Nephron progenitor cell (in vitro differentiated cells): ENCODE measurements at places on chromosomes 16 and 17.

GRCh38 chr16:85505794-85506634 is 107.1 kb upstream of the GSE1 start:
- no peak overlapping the region for H3K27ac ChIP-seq
- H3K4me3 ChIP-seq, result no peak overlapping the region
- peaks cover 67% of the 10 kb centered on the region for H3K27me3 ChIP-seq
- DNase-seq, result no peak

DNA sequence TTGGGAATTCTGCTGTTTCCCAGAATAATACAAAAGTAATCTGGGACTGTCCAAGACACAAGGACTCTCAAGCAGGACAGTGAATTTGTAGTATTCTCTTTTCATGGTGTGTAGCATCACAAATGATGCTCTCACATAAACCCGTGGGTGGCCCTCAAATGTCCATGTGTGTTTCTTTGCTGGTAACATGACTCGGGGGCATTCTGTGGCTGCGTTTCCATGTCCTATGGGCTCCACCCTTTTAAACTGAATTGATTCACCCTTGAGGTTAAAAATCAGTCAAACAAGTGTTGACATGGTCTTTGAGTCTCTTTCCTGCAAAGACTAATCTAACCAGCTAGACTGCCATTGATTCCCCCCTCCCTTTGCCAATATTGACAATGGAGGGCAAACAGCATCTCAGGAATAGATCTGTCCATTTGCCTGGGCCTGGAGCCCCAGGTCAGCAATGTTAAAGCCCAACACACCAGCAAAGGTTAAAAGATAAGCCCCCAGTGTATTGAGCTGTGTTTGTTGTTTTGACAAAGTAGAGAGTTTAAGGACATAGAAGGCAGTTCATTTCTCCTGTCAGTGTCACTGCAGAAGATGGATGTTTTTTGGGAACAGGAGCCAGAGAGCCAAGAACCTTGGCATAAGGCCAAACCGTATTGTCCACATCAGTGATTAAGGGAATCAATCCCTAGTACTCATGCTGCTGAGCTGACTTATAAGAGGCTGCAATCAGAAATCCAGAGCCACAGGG is 117.1 kb upstream of the COX10 start:
- peaks cover 18% of the 10 kb centered on the region for H3K27me3 ChIP-seq
- no peak overlapping the region for H3K27ac ChIP-seq
- H3K4me1 ChIP-seq, result peaks cover 8% of the 10 kb centered on the region

DNA sequence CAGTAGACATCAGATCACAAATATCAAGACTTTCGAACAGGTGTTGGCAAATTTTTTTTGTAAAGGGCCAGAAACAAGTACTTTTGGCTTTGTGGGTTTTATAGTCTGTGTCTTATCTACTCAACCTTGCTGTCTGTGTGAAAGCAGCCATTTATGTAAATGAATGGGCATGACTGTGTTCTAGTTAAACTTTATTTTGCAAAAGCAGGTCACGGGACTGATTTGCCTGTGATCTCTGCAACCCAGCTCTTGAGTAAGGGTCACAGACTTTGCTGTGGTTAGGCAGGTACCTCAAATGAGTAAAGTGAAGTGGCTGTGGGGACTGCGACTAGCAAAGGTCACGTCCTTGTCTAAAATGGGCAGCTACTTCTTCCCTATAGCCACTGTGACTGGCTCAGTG is 136.5 kb downstream of the FTO start:
- peaks cover 23% of the 10 kb centered on the region for H3K36me3 ChIP-seq
- H3K4me3 ChIP-seq, result no peak overlapping the region
- H3K27me3 ChIP-seq, result peaks cover 6% of the 10 kb centered on the region

- no peaks in the 10 kb centered on the region for H3K4me1 ChIP-seq
- no peak overlapping the region for H3K27ac ChIP-seq
- H3K4me3 ChIP-seq, result no peak overlapping the region
These were observed 211.3 kb downstream of the PHKB start for GRCh38 chr16:47672475-47672874.

GRCh38 chr16:81040131-81040530 is 4.5 kb downstream of the ATMIN start:
- H3K36me3 ChIP-seq, result peaks cover 70% of the 10 kb centered on the region
- no peaks in the 10 kb centered on the region for H3K27me3 ChIP-seq
- H3K4me3 ChIP-seq, result no peak overlapping the region
- peak overlapping the region; percentile 9 for H3K27ac ChIP-seq
- peaks cover 24% of the 10 kb centered on the region for H3K4me1 ChIP-seq

DNA sequence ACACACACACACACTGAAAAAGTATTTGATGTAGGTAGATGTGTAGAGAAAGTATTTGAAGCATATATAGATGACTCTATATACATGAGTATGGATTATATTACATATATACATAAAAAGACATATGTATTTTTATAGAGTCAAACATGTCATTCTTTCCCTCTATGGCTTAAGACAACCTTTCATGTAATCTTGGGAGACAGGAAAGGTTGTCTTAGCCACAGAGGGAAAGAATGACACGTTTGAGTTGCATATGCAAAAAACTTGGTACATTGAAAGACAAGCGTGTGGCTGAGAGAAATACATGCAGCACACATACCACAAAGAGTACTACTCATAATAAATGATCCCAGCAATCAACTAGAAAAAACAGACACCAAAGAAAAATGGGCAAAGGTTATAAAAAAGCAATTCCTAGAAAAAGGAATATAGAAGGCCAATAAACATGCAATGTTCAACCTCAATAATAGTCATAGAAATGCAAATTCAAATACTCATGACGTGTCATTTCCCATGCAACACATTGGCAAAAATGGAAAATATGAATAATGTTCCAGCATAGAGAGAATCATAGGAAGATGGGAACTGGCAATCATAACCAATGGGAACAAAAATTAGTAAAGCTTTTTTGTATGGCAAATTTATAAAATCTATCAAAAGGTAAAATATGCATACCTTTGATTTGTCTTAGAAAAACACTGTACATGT is 69.0 kb downstream of the SPECC1 start:
- H3K4me3 ChIP-seq, result no peak overlapping the region
- no peak overlapping the region for H3K27ac ChIP-seq
- no peaks in the 10 kb centered on the region for H3K36me3 ChIP-seq
- no peak for DNase-seq
- H3K27me3 ChIP-seq, result peaks cover 9% of the 10 kb centered on the region

- peak overlapping the region; percentile 22 for H3K27ac ChIP-seq
- DNase-seq, result no peak
- peaks cover 2% of the 10 kb centered on the region for H3K27me3 ChIP-seq
- H3K36me3 ChIP-seq, result peaks cover 83% of the 10 kb centered on the region
- H3K4me1 ChIP-seq, result peaks cover 11% of the 10 kb centered on the region
- no peak overlapping the region for H3K4me3 ChIP-seq
These were observed 15.5 kb downstream of the DYNC1LI2 start for GRCh38 chr16:66735891-66736290.

DNA sequence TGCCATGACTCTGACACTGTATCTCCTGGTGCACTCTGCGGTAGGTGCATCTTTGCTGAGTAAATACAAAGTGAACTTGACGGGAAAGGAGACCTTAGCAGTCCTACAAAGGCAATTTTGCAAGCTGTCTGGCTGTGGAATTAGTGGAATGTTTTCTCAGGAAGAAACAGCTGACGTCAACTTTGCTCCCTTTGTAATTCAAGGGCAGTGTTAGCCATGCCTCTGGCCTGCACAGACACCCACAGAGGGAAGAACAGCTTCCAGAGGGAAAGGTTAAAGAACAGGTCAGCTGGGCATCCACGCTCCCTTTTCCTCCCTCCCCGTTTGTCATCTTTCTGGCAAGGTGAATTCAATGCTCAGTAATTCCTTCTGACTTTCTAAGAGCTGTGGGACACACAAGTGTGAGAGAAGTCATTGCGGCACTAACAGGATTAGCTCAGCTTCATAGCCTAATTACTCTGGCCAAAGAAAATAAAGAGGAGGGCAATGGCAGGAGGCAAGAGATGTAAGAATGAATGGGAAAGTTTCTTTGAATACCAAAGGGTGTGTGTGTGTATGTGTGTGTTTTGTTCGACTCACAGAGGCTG is 476.9 kb upstream of the GOT2 start:
- peak overlapping the region; percentile 50 for H3K27ac ChIP-seq
- peaks cover 3% of the 10 kb centered on the region for H3K27me3 ChIP-seq
- no peak overlapping the region for H3K4me3 ChIP-seq
- DNase-seq, result peak; percentile 20

GRCh38 chr17:50318501-50319285 is 27.2 kb upstream of the XYLT2 start:
- H3K27ac ChIP-seq, result no peak overlapping the region
- peak; percentile 69 for DNase-seq
- peaks cover 3% of the 10 kb centered on the region for H3K36me3 ChIP-seq

GRCh38 chr16:25219070-25219737 is 2.5 kb downstream of the AQP8 start:
- H3K4me1 ChIP-seq, result no peaks in the 10 kb centered on the region
- H3K27me3 ChIP-seq, result peaks cover 14% of the 10 kb centered on the region
- no peak overlapping the region for H3K27ac ChIP-seq
- H3K36me3 ChIP-seq, result no peaks in the 10 kb centered on the region
- DNase-seq, result no peak

- H3K27me3 ChIP-seq, result peaks cover 4% of the 10 kb centered on the region
- no peaks in the 10 kb centered on the region for H3K36me3 ChIP-seq
- no peak overlapping the region for H3K27ac ChIP-seq
- H3K4me1 ChIP-seq, result peaks cover 34% of the 10 kb centered on the region
- H3K4me3 ChIP-seq, result no peak overlapping the region
These were observed 116.7 kb downstream of the PITPNC1 start for GRCh38 chr17:67493812-67494211.

DNA sequence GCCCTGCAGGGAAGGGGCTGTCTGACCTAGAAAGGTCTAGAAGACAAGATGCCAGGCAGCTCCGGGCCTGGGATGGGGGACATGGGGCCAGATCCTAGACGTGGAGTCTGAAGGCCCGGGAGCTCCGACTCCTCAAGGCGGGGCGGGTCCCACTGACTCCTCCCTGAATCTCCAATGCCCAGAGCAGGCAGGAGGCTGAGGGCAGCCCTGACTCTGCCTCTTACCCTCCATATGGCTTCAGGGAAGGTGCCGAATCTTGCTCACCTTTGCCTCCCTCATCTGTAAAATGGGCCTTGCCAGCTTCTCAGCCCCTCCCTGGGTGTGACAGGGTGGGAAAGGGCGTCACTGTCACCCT is 14.8 kb downstream of the VASN start:
- no peak overlapping the region for H3K4me3 ChIP-seq
- H3K36me3 ChIP-seq, result no peaks in the 10 kb centered on the region
- peaks cover 4% of the 10 kb centered on the region for H3K27me3 ChIP-seq
- DNase-seq, result no peak
- peaks cover 53% of the 10 kb centered on the region for H3K4me1 ChIP-seq
- no peak overlapping the region for H3K27ac ChIP-seq

DNA sequence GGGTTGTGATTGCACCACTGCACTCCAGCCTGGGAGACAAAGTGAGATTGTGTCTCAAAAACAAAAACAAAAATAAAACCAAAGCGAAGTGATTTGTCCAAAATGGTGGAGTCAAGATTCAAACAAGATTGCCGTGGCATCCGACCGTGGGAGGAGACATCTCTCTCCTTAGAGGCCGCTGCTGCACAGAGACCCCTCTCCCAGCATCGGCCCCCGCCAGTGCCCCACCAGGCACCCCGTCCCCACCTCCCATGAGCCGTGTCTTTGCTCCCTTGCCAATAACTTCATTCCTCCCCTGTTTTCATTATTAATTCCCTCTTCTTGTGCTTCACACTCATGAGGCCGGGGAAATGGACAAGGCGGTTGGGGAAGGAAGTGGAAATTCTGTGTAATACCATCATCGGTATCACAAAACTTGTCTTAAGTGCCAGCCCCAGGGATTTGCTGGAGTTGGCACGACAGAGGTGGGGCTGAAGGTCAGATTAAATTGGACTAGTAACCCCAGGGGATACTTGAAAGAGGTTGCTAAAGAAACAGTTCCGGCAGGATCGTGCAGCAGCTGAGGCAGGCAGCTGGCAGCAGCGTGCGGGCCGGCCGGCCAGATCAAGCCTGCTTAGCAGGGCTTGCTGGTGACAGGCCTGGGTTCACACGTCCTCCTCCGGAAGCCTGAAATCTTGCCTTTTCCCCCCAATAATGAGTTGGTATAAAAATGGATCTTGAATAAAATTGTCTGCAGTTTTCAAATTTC is 66.8 kb downstream of the RTN4RL1 start:
- no peak overlapping the region for H3K27ac ChIP-seq
- no peaks in the 10 kb centered on the region for H3K36me3 ChIP-seq
- peaks cover 13% of the 10 kb centered on the region for H3K27me3 ChIP-seq
- peaks cover 57% of the 10 kb centered on the region for H3K4me1 ChIP-seq

GRCh38 chr17:8837563-8838075 is 29.9 kb downstream of the PIK3R6 start:
- H3K27ac ChIP-seq, result peak overlapping the region; percentile 84
- H3K4me1 ChIP-seq, result peaks cover 20% of the 10 kb centered on the region
- H3K36me3 ChIP-seq, result no peaks in the 10 kb centered on the region
- H3K4me3 ChIP-seq, result peak overlapping the region; percentile 1
- peaks cover 34% of the 10 kb centered on the region for H3K27me3 ChIP-seq

DNA sequence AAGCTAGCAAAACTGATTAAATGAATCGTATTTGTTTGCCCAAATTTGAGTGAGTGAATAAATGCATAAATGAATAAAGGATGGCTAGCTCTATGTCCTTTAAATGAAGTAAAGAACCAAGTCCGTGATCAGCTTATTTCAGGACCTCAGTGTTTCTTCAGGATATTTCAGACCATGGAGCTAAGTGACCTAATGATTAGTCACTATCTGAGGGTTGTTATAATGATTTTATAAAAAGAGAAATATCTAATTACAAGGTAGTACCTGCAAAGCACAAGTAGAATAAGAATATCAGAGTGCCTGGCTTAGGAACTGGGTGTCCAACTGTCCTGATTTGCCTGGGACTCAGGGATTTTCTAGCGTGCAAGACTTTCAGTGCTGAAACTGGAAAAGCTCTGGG is 12.5 kb downstream of the KCNJ2 start:
- peaks cover 13% of the 10 kb centered on the region for H3K27me3 ChIP-seq
- H3K27ac ChIP-seq, result no peak overlapping the region
- DNase-seq, result no peak
- H3K36me3 ChIP-seq, result no peaks in the 10 kb centered on the region

DNA sequence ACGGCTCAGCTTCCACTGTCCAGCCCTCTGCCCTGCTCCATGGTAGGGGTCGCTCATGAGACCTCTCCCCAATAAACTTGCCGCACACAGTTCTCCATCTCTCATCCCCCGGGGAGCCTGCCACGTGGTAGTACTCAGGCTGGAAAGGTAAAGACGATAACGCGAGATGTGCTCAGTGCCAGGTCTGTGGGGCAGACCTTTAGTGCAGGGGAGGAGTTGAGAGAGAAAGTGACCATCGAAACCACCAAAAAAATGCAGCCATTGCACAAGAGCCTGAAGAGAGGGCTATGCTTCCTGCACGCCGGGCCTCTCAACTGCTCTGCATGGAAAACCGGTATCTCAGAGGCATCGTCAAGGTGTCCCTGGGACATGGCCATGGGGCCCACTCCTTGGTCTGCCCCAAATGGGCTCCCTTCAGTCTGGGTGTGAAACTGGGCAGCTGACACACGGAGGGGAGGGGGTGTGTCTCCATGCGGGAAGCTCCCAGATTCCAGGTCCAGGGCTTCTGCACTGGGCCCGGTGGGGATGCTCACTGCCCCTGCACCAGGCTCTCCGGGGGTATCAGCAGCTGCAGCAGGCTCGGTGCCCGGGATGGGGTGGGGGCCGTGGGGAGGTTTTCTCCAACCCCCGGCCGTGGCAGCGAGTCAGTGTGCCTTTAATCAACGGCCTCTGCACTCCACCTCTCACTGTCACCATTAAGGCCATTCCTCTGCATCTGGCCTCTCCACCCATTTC is 4.7 kb upstream of the AANAT start:
- H3K36me3 ChIP-seq, result no peaks in the 10 kb centered on the region
- no peak overlapping the region for H3K4me3 ChIP-seq
- no peak for DNase-seq
- H3K4me1 ChIP-seq, result peaks cover 24% of the 10 kb centered on the region
